Skin of body (tissue), 3 donors: ENCODE measurements at places on chromosomes 5 and 9. TPM values are rescaled to one million over a fixed set of nuclear protein-coding genes. Genes with fewer than 3 reads are reported as not detected.

- DNase-seq = no peak
Observed at GRCh38 chr9:121220996-121221663, 19.5 kb upstream of the RAB14 start.

GRCh38 chr9:14313378-14313940 is 482 bp downstream of the NFIB start:
- DNase-seq = no peak

DNA sequence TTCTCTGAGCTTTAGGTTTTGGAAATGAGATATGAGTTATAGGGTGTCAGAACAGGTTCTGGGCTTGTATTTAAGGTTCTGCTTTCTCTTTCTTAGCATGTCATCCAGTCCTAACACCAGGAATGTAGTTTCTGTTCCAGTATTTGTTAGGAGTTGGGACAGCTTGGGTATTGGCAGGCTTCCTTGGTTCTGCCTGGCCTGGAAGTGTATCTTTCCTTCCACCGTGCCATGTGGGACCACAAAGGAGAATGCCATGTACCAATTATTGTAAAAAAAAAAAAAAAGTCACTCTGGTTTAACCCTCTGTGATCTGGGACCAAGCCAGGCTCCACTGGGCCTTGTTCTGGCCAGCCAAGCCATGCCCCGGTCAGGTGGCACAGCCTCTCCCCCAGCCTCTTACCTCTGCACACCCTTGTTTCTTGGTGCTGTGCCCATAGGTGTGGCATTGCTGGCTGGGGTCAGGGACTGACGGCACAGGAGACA is 47.8 kb downstream of the ARHGAP26 start:
- no peak for DNase-seq

DNA sequence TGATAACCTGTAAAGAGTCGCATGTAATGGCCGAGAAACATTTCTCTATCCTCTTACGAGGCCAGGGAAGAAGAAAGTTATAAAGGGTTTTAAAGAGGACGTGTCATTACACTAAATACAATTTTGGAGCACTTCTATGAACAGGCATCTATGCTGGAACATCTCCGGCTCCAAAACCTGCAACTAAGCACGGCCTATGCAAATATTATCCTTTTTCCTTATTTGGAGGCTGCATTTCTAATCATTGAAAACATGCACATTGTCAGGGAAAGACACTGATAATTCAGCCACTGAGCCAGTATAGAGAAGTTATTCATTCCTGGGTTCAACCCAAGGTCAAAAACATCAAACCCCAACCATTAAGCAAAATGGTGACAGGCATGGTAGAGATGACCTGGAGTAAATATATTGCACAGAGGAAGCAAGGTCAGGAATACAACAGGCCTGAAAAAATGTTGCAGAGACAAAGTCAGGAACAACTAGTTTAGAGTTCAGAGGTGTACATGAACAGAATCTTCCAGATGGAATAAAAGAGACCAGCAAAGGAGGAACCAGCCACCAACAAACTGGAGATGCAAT is 674.1 kb downstream of the NR2F1-AS1 start:
- no peak for DNase-seq

- DNase-seq = no peak
Observed at GRCh38 chr5:40677456-40677855, 2.3 kb upstream of the PTGER4 start.

GRCh38 chr5:155332618-155333017 is 319.1 kb downstream of the KIF4B start:
- DNase-seq = no peak

DNA sequence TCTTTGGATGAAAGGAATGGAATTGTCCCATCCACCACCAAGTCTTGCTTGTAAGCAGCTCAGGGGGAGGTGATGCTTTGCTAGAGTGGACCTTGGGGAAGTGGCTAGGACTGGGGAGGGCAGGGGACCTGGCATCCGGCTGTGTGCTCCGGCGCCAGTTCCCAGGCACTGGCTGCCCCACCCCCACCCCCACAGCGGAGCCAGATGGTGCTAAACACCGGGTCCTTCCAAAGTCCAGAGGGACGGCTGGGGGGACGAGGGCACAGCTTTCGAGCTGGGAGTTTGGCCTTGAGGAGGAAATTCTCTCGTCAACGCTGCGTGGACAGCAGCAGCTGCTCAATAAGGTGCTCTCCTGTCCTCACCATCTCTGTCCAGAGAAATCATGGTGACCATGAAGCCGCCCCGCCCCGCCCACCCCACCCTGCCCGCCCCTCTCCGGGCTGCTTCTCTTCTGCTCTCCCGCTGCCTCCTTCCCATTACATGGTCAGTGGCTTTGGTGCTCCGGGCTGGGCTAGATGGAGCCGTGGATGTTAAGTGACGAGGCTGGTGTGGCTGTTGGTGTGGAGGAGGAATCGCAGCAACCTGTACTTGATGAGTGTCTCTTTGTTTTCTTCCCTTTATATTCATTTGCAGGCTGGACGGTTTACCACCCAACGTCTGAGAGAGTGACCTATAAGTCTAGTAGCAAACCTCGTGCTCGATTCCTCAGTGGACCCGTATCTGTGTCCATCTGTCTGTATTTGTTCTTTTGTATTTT is 115.7 kb downstream of the WNK2 start:
- no peak for DNase-seq

GRCh38 chr5:64653766-64654560 is 36.3 kb upstream of the SHISAL2B start:
- DNase-seq = no peak

GRCh38 chr5:114418176-114419066 is 56.6 kb downstream of the KCNN2 start:
- DNase-seq = no peak

- no peak for DNase-seq
Observed at GRCh38 chr5:10056228-10056760, 193.4 kb downstream of the ATPSCKMT start.

DNA sequence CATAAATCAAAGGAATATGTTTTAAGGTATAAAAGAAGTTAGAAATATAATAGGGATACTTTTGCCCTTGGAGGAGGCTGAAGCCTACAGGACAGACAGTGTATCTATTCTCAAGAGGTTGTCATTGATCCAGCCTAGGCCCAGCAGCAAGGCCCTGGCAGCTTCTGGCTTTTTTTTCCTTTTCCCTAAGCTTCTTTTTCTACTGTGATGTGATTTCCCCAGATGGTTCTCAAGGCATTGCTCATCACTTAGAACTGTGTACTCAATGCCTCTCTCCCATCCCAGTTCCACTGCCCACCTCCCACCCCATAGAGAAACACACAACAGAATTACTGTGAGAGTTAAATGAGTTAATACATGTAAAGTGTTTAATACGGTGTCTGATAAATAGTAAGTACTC is 88.6 kb downstream of the SLC44A1 start:
- no peak for DNase-seq

DNA sequence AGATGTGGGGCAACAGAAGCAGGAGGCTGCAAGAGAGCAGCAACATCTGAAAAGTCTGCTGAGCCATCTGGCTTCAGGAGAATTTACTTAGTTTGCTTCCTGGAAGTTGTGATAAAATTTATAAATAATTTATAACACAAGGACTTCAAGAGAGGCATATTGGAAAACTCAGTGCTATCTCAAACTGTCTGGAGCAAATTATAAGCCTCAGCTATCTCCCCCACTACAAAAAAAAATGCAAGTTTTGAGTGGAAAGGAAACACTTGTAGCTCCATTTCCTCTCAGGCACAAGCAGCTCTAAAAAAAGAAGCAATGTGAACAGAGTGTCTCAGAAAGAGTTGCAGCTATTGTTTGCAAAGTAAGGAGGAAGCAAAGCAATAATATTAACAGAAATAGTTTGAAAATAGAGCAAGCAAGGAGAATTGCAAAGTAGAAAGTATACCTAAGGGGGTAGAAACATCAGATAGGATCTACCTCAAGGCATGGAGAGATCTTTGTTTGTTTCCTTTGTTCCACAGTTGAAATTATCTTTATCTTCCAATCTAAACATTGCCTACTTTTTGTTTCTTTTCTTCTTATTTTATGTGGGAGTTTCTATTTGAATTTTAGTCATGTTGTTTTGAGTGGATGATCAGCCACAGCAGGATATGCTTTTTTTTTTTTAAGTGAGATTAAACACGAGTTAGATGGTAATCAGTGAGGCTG is 55.9 kb upstream of the IL6ST start:
- peak; percentile 78 for DNase-seq

GRCh38 chr9:15512889-15513288 is 2.1 kb upstream of the PSIP1 start:
- no peak for DNase-seq

THG1L gene
- total RNA-seq = 17.6 TPM

BHMT2 gene
- total RNA-seq = 3.0 TPM

ZBED3 gene
- total RNA-seq = 2.6 TPM

MLANA gene
- 6.5 TPM for total RNA-seq

TAF11L4 gene
- total RNA-seq = not detected
